ENCODE measurements at places on chromosomes 3 and 15.

DNA sequence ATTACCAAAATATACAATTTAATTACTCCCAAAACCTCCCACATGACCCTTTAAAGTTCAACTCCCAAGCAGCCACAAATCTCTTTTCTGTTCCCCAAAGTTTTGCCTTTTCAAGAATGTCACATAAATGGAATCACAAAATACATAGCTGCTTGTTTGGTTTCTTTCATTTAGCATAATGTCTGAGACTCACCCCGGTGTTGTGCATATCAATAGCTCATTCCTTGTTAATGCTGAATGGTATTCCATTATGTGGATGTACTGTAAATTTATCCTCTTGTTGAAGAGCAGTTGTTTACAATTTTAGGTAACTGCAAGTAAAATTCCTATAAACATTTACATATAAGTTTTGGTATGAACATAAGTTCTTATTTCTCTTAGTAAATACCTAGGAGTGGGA, 15.5 kb downstream of the NAA50 start:
- no peak for DNase-seq

GRCh38 chr15:40046721-40047414, 7.9 kb upstream of the SRP14 start:
- DNase-seq: no peak

DNA sequence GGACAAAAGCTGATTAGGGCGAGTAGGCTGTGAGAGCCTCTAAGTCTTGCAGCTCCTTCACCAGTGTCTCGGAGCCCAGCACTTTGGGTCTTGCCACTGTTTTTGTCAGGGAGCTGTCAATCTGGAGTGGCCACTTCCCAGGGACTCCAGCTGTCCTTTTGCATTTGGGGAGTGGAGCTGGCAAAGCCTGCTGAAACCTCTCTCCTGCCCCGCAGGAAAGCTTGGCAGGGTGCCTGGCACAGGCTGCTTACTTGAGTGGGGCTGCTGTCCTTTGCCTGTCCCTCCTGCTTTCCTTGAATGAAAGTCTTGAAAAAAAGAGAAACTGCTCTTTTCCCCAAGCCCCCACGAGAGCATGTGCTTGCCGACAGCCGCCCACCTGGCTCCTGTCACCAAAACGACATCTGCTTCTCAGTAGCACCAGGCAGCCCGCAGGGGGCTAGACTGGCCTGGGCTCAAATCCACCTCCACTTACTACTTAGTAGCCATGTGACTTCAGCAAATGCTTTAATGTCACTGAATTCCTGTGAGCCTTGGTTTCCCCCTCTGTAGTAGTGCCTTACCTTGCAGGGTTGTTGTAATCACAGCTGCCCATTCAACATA, 13.7 kb downstream of the USP13 start:
- DNase-seq: no peak

DNA sequence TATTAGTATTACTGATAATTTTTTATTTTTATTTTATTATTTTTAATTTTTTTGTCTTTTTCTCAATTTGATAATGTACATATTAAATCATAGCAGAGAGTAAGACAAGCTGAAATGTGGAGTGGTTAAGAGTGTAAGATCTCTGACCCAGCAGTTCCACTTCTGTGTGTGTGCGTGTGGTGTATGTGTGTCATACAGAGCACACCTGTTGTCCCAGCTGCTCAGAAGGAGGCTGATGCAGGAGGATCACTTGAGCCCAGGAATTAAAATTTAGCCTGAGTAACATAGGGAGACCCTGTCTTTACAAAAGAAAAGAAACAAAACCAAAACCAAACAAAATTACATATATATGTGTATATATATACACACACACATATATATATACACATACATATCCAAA, 1.4 kb upstream of the CIDEC start:
- DNase-seq: no peak

DNA sequence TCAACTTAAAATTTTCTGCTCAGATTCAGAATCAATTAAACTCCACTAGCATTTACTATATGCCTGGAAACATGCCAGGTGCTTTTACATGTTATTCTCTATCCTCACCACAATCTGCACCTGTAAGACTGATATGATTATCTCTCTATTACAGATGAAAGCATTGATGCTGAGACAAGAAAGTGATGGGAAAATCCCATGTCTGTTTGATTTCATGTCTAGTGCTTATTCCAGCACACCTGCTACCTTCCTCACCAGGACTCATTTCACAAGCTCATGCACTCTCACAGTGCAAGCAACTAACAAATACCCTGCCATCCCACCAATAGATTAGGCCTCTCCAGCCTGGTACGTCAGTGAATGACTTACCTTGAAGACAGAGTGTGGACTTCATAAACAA, 25.0 kb upstream of the BCL6 start:
- DNase-seq: peak; percentile 15

GRCh38 chr3:128167973-128168674, 14.8 kb downstream of the EEFSEC start:
- no peak for DNase-seq

DNA sequence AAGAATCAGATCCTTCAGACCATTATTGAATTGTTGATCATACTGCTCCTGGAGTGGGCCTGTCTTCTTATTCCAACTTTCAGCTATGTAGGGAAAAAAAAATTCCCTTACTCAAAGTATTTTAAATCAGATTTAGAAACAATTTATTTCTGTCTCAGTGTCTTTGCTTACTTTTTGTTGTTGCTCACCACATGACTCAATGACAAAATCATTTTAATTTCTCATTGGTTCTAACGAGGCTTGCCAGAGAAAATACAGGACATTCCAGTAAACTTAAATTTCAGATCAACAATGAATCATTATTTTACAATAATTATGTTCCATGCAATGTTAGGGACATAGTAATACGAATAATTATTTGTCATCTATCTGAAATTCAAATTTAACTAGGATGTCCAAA, 748.5 kb upstream of the CBLB start:
- DNase-seq: no peak

DNA sequence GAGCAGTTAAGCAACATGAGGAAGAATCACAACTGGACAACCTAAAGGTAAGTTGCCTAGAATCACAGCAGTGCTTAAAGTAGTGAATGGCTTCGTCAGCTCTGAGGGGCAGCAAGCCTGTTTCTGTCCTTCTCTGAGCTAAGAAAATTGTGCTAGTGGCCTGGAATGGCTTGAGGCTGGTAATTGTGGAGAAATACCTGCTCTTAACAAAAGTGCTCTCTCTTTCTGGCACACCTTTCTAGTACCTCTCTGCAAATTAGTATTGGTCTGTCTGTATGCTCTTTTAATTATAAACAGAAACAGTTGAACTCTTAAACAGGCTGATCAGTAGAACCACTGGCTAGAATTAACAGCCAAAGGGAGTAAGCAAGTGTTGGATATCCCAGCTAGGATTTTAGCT, 11.6 kb downstream of the SNX1 start:
- no peak for DNase-seq

DNA sequence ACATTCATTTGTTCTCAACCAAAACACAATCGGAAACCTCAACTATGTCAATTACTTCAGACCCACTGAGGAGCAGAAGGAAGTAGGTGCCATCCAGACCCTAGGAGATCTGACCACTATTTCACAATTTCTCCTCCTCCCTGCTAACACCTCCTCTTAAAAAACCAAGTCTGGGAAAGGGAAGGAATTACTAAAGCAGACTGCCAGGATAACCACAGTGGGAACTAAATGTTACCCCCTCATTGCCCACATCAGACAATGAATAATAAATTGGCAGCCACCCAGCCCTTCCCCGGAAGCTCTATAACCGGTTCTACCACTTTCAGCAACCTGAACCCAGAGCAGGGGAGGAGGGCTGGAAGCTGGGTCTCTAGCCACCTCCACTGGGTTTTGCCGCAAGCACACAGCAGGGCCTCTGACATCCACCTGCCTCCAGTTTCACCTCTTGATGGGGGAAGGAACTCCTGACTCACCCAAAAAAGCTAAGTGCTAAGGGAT, 17.6 kb downstream of the C15orf62 start:
- peak; percentile 50 for DNase-seq
